Calu3 (cell line): ENCODE measurements at places on chromosomes 3 and 15.

DNA sequence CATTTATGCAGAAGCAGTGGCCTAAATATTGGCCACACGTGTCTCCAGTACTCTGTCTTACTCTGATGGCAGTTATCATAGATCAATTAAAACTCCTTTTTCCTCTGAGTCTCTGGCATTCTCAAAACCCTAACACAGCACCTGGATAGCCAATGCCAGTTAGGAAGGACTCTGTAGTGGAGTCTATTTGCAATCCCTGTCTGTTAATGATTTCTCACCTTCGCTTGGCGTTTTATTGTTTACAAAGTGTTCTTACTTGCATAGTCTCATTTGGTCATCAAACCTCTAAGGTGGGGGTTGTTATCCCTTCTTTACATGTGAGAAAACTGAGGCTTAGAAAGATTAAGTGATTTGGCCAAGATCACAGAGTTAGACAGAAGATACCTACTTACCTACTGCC, 258.8 kb downstream of the IL5RA start:
- DNase-seq = peak; percentile 1

- DNase-seq = peak; percentile 48
Observed at GRCh38 chr3:94647131-94647530, 584.3 kb downstream of the NSUN3 start.

GRCh38 chr3:112464264-112464663, 35.0 kb downstream of the BTLA start:
- DNase-seq = no peak

- no peak for DNase-seq
Observed at GRCh38 chr3:7536921-7537320, 676.0 kb downstream of the GRM7 start.

DNA sequence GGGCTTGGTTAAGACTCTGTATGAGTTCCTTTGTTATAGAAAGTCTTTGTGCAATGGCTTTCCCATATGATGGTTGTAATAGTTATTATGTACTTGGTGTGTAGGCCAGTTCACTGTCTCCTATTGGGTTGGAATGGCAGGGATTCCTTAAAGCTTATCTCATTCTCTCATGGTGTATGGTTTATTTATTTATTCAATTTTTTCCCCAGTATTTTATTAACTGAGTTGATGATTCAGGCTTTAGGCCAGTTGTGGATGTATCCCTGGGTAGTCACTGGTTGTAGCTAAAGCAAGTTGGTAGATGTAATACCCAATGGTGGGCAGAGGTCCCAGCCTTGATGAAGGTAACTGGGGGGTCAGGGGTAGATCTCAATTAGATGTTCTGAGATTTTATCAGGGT, 349.4 kb downstream of the DOCK3 start:
- DNase-seq = no peak

GRCh38 chr3:190131329-190131728, 10.6 kb upstream of the P3H2 start:
- DNase-seq = peak; percentile 67

- DNase-seq = no peak
Observed at GRCh38 chr15:92821491-92822116, 78.5 kb upstream of the CHD2 start.
